ENCODE measurements at places on chromosomes 3 and 15.
A peak's percentile ranks its signal among the peaks of the same experiment; 100 is the strongest.

DNA sequence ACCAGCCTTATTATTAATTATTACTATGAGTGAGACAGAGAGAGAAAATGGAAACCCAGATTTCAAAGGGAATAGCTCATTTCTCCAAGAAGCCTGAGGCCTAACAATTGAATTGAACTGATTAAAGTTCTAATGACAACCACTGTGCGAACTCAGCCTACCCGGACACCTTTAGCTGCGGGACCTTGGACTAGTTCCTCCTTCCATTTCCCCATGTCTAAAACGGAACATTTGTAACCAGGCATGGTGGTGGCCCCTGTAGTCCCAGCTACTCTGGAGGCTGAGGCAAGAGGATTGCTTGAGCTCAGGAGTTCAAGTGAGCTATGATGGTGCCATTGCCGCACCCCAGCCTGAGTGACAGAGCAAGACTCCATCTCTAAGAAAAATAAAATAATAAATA, 16.4 kb upstream of the RTP2 start:
- no peak for DNase-seq

DNA sequence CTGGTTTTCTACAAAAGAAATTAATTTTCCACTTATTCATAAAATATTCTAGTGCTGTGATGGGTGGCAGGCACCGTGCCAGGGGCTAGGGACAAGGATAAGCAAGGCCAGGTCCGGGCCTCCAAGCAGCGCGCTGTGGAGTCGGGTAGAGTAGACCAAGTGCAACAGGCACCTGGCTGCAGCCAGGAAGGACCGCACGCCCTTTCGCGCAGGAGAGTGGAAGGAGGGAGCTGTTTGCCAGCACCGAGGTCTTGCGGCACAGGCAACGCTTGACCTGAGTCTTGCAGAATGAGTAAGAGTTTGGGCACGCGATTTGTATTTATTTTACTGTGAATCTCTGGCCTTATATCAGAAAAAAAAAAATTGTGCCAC, at the start of gene CASR:
TSS of gene CASR (plus strand) at position 148 of the 372 bp plus-strand sequence. CDS start 70,522 bp downstream, outside the sequence.
- no peak for DNase-seq

DNA sequence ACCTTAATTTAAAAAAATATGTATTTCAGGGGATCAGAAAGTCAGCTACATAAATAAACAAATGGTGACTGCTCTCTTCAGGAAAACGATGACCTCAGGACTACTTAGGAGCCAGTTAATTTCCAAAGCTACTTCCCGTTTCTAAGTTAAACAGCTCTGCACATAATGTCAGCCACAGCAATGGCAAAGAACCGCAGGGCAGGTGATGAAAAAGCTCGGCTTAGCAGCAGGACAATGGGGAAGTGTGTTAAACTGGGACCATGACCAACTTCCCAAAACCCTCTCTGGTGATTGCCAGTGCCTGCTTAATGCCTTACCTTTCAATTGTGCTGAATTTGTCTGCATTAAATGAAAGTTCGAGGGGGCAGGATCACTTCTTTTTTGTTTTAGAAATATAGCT, 258.9 kb downstream of the FHIT start:
- no peak for DNase-seq

DNA sequence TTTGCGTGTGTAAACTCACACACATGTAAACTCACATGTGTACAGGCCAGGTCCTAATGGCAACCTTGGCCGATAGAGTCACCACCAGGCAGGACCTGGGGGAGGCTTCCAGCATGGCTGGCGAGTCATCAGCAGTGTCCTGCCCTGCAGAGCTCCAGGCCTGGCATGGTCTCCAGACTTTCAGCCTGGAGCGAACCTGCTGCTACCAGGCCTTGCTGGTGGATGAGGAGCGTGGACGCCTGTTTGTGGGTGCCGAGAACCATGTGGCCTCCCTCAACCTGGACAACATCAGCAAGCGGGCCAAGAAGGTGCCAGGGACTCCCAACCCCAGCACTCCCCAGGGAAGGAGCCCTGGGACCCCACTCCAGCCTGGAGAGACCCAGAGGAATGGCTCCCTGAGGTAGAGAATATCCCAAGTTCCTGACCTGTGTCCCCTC, 1.0 kb downstream of the SEMA3B start:
- DNase-seq, result no peak

GRCh38 chr15:81087066-81087465, 47.0 kb upstream of the CFAP161 start:
- no peak for DNase-seq

GRCh38 chr3:13706451-13706850, 157.5 kb downstream of the FBLN2 start:
- DNase-seq, result no peak

DNA sequence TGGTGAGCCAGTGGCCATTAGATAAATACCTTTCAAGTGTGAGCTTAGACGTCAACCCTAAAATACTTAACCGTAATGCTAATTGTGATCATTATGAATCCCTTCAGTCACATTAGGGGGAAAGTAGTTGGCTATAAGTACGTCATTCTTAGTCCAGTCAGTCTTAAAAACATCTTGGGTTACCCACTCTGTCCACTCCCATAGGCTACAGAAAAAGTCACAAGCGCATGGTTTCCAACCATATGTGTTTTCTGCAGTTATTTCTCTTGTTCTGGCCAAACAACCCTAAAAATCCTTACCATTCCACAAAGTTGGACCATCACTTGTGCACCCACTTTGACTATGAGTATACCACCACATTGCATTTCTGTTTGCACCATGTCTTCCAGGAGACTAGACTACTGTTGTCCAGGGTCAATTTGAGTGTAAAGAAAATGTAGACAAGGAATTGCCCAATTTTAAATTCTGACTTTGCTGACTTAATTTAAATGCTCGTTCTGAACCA, 3.3 kb downstream of the RPL15 start:
- no peak for DNase-seq

- no peak for DNase-seq
Measured at GRCh38 chr15:36024031-36024688, 478.2 kb upstream of the DPH6 start.

GRCh38 chr15:89161666-89162065, 59.7 kb downstream of the RLBP1 start:
- no peak for DNase-seq

GRCh38 chr15:50753463-50753862, 12.0 kb downstream of the SPPL2A start:
- DNase-seq, result no peak

GRCh38 chr15:66483131-66483566, 14.4 kb downstream of the SNAPC5 start:
- no peak for DNase-seq

DNA sequence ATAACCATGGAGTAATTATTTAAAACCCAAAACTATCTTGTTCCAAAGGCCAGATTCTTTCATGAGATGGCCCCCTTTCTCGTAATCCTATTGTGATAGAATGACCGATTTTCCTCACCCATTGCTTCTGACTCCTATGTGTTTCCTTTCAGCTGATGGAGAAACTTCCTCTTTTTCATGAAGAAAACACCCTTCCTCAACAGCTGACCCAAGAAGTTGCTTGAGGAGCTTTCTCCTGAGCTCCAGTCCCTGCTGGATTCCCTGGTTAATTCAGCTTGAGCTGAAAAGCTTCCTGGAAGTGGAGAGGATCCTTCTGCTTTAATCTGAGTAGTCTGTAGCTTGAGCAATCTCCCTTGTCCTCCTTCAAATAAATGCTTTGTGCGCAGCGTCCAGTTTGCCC, 75.0 kb downstream of the BFSP2 start:
- no peak for DNase-seq

DNA sequence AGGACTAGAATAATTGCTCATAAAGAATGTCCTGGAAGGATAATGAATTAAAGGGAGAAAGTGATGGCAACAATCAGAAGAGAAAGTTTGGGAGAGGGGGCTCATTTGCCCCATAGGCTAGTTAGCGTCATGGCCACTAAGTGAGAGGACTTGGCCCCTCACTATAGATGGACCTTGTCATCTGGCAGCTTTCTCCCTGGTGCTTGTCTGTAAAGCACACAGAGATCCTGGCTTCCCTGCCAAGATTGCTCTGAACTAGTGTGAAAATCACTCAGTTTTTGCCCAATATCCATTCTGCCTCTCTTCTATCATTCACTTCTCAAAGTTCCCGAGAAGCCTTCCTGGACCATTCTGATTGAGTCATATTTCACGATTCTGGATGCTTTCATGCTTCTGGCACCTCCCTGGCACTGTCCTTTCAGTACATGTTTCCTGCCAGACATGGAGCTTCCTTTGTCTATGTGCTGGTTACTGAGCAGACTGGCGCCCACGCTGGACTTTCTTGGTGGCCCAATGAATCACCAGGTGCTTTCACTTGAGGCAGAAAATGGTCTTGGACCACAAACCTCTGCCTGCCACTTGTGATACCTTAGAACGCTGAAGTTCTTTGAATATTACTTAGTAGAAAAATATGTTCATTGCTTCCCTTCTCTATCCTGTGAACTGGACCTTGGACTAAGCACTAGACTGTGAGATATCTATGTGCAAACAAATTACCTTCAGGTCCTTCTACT, 709.6 kb upstream of the CFAP20DC start:
- peak; percentile 31 for DNase-seq

- no peak for DNase-seq
Measured at GRCh38 chr3:187296058-187296457, 4.5 kb upstream of the MASP1 start.

DNA sequence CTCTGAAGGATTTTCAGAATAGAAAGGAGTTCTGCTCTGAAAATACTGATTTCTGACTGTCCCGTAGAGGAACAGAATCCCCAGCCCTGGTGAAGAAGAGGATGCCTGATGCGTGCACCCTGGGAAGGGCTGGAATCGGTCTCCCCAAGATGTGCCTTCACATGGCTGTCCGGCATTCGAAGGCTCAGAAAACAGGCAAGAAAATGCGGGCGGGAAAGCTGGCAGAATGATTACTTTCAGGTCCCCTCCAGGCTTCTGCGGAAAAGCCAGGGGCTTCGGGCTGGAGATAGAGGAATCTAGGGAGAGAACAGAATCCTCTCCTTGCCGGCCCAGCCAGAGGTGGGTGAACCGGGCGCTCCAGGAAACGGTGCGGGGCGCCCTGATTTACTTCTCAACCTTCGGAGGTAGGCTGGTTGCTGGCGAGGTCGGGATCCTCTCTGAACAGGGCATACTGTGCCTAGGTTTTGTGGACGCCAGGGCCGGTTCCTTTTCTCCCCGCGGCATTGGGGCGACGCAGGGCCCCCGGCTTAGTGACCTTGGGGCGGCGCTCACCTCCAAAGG, 2.5 kb downstream of the FOXL2NB start:
- no peak for DNase-seq

DNA sequence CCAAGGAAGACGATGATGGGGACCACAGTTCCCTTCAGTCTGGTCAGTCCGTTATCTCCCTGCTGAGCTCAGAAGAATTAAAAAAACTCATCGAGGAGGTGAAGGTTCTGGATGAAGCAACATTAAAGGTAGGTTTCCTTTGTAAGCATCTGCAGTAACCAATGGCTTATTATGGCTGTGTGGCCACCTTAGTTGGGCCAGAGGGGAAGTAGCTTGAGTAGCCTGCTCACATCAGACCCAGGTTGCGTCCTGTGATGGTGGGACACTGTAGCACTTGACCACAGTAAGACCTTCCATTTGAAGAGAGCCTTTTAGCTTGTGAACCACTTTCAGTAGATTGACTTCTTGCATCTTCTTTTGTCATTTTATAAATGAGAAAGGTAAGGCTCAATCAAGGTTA, 22.6 kb downstream of the STARD5 start:
- DNase-seq, result no peak

DNA sequence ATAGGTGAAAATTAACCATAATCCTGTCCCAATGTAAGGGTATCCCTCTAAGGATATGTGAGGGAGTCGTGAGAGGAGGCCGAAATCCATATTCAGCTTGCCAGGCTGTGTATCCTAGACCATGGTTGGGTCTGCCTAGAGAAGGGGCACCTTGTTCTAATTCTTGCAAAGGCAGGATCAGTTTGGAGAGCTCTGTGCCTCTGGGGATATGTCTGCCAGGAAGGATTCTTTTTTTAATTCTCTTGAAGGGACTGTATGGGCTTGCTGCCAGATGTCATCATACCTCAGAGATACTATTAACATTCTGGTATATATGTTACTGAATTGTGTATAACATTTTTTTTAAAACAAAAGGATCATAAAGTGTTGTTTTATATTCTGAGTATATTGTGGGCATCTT, 2.4 kb downstream of the ATP1B3 start:
- no peak for DNase-seq

GRCh38 chr3:114746502-114746901, 400.6 kb downstream of the ZBTB20 start:
- no peak for DNase-seq
